ENCODE measurements at places on chromosomes 1 and 21.
A peak's percentile ranks its signal among the peaks of the same experiment; 100 is the strongest.

GRCh38 chr21:15728046-15728445 lies 1.7 kb upstream of the USP25 start:
- no peak for DNase-seq

- no peak for DNase-seq
These were observed 104.4 kb downstream of the PCBP3 start for GRCh38 chr21:45747802-45748445.

DNA sequence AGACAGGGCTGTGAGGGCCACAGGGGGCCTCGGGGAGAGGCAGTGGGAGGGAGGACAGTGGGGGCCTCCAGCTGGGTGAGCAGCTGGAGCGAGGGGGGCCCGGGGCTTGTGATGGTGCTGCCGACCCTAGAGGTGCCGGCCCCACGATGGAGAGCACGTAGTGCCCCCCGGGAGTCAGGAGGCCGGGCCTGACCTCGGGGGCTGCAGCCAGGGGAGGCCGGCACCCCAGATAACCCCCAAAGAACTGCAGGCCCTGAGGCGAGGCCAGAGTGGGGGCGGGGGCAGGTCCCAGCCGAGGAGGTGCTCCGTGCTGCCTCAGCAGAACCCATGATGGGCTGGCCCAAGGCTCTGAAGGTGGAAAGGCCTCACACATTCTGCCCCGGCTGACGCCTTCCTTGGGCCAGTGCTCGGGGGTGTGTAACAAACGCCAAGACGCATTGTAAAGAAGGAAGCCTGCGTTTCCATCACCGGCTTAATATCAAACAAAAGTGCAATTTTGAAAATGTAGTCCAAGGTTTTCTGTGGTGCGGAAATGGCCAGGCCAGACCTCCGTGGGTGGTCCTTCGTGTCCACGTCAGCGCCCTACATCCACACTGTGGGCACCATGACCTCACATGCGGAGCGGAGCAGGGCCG lies 55.2 kb downstream of the COL6A1 start:
- no peak for DNase-seq

GRCh38 chr1:84619383-84620102 lies 45.3 kb upstream of the CTBS start:
- DNase-seq, result no peak

- DNase-seq, result no peak
These were observed 5.9 kb upstream of the EXOSC10 start for GRCh38 chr1:11105586-11105985.

DNA sequence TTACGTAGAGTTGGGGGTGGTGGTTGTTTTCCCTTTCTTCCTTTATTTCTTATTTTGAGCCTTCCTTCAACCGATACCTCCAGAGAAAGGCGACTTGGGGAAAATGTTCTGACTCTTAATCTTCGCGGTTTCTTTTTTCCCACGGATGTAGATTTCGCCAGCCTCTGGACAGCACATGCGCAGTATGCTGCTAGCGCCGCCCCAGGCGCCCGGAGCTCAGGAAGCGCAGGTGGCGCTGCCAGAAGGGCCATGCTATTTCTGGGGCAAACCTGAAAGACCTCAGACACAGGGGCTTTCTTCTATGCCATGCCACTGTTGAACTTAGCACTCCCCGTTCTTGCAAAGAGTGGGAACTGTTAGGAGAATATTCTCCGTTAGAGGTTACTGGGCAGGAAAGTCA lies 392.1 kb downstream of the KIF26B start:
- DNase-seq, result no peak

- DNase-seq, result no peak
These were observed 20.6 kb upstream of the OLFML3 start for GRCh38 chr1:113958691-113959090.

- no peak for DNase-seq
These were observed 83.0 kb upstream of the ATF3 start for GRCh38 chr1:212525479-212526110.

DNA sequence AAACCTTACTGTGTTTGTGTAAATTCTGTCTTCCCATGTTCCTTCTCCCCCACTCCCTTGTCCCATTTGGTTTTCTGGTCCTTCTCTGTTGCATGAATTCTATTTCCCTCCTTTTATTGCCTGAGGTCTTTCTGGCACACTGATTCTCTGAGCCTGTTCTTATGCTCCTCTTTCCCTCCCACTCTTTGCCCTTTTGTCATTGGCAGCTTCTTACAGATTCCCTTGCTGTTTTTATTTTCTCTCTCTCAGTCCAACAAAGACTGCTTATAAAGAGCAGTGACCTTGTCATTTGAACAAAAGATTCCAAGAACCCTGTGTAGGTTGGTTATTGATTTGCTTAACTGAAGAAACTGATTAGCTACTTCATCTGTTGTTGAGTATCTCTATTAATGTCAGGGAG lies 49.7 kb downstream of the GPR52 start:
- peak; percentile 62 for DNase-seq

GRCh38 chr1:206066479-206067171 lies 13.7 kb downstream of the RHEX start:
- no peak for DNase-seq

DNA sequence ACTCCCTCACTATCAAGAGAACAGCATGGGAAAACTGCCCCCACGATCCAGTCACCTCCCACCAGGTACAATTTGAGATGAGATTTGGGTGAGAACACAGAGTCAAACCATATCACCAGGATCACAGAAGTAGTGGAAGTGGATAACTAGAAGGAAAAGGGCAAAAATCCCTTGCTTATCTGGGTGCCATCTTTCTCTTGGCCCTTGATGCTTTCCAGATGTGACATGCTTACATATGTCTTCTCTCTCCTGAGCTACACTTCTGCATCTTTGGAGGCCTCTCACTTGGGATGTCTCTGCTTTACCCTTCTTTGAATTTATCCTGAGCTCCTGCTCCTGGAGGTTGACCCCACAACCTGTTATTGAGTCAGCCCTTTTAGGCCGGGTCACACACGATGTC lies 57.6 kb upstream of the APOBEC4 start:
- no peak for DNase-seq

- no peak for DNase-seq
These were observed 44.8 kb upstream of the KAZN start for GRCh38 chr1:14553711-14554110.

DNA sequence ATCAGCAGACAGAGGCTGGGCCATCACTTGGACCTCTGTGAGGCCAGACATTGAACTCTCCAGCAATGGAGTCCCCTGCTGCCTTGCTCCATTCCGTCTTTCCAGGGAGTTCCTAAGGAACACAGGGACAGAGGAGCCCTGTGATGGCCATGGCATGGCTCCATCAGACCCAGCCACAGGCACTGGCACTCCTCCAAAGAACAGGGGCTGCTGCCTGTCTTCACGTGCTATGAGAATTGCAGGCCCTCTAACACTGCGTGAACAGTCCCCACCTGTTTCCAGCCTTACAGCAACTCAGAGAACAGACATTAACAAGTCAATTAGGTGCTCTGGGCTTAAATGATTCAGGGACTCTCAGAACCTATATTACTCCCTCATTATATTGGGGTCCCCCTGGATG lies 140.8 kb downstream of the ASTN1 start:
- DNase-seq, result no peak

- DNase-seq, result no peak
These were observed 73.3 kb upstream of the PAXBP1 start for GRCh38 chr21:32844653-32845436.

DNA sequence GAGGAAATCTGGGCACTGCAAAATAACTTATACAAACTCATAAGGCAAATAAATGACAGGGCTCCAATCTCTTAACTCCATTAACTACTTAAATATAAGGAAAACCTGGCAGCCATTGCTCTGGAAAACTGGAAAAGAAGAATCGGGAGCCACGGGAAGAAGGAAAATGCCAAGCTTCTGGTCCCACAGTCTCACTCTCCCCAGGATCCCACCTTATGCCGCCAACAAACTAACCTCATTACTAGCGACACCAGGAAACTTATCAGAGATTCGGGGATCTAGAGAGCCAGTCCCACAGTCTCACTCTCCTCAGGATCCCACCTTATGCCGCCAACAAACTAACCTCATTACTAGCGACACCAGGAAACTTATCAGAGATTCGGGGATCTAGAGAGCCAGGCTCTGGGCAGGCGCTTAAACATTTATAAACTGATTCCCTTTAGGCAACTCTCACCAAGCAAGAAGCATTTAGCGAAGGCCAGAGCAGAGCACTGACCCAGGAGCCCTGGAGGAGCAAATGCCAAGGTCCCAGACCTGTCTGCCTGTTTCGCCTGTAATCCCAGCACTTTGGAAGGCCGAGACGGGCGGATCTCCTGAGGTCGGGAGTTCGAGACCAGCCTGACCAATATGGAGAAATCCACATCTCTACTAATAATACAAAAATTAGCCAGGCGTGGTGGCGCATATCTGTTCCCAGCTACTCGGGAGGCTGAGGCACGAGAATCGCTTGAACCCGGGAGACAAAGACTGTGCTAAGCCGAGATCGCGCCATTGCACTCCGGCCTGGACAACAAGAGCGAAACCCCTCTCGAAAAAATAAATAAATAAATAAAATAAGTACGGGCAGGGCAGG lies 720 bp downstream of the PSMB2 start:
- peak; percentile 21 for DNase-seq

DNA sequence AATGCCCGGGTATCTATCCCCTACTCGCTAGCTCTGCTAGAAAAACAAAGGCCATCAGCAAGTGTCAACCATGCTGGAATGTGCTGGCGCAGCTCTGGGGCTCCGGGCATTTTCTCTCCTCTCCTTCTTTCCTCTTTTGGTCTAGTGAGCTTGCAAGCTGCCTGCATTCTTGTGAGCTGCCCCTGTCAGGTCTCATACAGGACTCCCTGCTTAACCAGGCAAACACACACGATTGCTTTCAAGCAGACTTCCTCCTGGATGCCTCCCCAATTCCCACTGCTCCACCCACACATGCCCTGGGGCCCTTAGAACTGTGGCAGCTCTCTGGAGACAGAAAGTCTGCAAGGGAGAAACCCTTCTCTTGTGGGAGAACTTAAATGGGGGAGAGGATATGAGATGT lies 35.7 kb upstream of the SUCO start:
- DNase-seq, result peak; percentile 39

GRCh38 chr1:59041646-59042277 lies 255.1 kb upstream of the FGGY start:
- DNase-seq, result no peak

- DNase-seq, result no peak
These were observed 282.8 kb upstream of the PKN2 start for GRCh38 chr1:88401313-88401712.

DNA sequence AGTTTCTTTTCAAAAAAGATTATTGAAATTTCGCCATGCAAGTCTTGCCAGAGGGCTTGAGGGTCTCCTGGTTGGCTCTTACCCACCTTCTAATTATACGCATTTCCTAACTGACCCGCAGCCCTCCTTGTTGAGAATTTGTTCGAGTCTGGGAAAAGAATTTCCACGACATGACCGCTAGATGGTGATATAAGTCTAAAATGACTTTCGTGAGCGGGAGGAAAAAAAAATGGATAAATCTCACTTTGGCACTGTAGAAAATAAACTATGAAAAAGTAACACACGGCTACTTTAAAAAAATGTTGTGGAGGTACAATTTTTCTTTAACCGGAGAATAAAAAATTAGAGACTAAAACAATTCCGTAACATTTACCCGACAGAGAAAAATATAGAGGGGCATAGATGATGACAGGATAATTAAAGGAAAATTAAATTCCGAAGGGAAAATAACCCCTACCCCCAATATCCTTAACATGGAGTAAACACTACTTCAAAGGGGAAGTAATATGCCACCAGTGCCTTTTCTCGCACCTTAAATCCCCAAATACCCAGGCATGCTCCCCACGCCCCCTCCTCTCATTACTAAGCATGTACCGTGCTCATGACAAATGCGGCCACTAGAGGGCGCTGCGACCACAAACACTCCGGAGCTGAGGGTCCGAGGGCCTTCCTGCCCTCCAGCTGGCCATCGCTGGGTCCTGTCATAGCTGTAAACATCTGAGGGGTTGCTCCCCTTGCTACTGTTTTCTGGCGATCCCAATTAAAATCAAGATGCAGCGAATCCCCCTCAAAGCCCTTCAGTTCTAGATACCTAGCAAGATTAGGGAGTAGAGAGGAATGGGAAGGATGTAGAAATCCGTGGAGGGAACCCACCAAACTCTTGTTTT lies 266.9 kb downstream of the ASTN1 start:
- DNase-seq, result peak; percentile 65

GRCh38 chr21:16476056-16476825 lies 746.5 kb downstream of the USP25 start:
- DNase-seq, result no peak

DNA sequence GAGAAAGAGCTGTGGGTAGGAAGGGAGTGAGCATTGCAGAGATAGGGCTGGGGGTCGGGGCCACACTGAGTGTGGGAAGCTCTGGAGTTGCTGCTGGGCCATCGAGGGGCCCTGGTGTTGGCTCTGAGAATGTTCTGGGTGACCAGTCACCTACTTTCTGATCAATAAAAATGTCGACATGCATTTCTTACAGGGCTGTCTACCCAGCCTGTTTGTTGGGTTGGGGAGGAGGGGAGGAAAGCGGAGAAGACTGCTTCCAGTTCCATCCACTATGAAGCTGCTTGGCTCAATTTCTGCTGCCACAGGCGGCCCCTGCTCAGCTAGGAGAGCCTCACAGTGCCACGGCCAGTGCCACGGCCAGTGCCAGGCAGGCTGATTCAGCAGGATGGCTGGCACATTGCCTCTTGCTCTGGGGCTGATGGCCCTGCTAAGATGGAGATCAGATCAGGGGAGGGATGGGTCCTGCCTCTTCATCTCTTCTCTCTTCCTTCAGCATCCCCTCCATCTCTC lies 3.0 kb upstream of the PADI3 start:
- DNase-seq, result no peak

GRCh38 chr1:175817445-175817844 lies 74.0 kb upstream of the TNR start:
- DNase-seq, result no peak
